ENCODE measurements at places on chromosomes 7 and 10.
A peak's percentile ranks its signal among the peaks of the same experiment; 100 is the strongest.

DNA sequence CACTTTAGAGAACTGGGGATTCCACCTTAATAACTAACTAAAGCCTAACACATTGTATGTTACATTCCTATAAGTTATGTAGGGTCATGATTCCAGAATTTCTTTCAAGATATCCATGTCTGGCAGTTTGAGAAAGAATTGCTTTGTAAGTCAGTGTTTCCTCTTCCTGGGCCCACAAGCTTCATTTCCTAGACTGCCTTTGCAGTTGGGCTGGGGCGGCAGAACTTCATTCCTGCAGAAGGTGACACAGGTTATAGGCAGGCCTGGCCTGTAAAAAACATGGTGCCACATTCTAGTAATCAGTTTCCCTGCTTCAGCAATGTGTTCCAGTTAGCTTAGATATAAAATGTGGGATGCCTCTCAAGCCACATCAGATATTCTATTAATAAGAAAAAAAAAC, 184.2 kb upstream of the NOBOX start:
- DNase-seq, result no peak

DNA sequence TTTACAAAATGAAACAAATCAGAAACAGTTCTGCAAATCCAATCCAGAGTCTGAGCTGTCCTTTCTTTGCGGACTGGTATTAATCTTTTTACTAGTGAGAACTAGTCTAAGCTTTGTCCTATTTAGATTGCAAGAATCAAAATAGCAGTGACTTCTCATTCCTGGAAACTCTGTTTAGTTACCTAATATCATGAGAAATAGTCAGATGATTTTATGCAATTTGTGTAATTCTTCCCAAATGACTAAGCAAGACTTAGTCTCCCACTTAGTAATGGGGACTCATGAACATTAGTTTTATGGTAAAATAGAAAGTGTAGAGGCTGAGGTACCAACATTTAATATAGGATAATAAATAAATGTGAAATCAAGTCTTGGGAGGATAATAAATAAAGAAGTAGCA, 341.3 kb downstream of the DNAJB9 start:
- no peak for DNase-seq

DNA sequence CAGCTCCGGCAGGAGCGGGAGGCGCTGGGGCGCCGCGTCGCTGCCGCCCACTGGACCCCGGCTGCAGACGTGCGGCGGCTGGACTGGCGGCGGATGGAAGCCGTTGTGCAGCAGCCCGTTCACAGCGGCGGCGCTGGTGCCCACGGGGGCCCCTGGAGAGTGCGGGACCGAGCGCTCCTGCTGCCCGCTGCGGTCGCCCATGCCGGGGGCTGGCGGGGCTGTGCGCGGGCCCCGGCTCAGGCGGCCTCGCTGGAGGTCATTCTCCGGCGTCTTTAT, 413 bp downstream of the PANK1 start:
- no peak for DNase-seq

- DNase-seq, result peak; percentile 82
Observed at GRCh38 chr10:101041252-101041761, 10.3 kb downstream of the SFXN3 start.

- peak; percentile 44 for DNase-seq
Observed at GRCh38 chr10:4034907-4035598, 250.0 kb upstream of the KLF6 start.
